ENCODE measurements at places on chromosomes 2 and 18.

GRCh38 chr2:214624166-214624760 is 185.2 kb downstream of the BARD1 start:
- no peak for DNase-seq

DNA sequence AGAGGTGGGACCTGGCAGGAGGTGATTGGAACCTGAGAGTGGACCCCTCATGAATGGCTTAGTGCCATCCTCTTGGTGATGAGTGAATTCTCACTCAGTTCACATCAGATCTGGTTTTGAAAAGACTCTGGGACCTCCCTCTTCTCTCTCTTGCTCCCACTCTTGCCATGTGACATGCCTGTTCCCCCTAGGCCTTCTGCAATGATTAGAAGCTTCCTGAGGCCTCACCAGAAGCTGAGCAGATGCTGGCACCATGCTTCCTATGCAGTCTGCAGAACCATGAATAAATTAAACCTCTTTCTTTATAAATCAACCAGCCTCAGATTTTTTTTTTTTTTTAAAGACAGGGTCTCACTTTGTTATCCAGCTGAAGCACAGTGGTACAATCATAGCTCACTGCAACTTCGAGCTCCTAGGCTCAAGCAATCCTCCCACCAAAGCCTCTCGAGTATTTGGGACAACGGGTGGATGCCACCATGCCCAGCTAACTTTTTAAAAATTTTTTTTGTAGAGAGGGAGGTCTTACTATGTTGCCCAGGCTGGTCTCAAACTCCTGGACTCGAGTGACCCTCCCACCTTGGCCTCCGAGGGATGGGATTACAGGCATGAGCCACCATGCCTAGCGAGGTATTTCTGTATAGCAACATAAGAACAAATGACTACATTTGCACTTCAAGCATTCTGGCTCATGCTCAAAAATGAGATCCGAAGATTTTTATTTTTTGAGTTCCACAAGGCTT is 2.0 kb upstream of the ZFAND2B start:
- DNase-seq: no peak

DNA sequence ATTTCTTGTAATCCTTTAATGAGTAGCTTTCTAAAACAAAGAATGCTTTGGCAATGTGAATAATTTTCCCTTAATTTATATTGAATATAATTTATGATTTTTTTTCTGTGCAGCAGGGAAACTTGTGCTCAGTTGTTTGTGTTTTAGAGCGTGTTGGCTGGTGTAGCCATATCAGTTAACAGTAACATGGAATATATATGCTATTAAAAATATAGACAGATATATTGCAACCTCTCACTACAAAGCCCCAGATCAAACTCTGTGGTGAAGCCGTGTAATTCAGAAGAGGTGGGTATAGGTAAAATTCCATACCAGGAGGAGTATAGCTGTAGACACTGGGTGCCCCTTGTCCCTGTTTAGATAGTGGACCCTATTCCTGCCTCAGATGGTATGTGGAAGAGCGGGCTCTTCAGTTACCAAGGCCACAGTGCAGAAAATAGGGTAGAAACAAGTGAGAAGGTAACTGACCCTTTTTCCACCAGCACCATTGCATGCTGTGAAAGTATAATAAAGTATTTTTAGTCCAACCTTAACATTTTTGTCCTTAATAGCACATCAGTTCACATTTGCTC is 18.1 kb upstream of the RASGRP3 start:
- no peak for DNase-seq

DNA sequence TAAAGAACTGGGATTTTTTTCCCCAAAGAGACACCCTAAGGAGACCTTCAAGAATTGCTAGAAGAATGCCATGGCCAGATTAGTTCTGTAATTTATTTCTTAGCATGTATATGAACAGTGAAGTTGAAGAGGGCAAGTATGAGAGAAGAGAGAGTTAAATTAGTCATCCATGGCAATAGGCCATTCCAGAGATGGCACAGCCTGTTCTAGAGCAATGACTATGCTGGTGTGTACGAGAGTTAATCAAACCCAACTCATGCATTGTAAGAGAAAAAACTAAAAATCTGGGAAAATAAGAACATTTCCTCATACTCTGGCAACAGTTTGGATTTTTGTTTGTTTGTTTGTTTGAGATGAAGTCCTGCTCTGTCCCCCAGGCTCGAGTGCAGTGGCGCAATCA is 112.1 kb upstream of the PIK3C3 start:
- DNase-seq: no peak

- DNase-seq: no peak
Observed at GRCh38 chr2:237873897-237874551, 14.6 kb downstream of the RAMP1 start.

DNA sequence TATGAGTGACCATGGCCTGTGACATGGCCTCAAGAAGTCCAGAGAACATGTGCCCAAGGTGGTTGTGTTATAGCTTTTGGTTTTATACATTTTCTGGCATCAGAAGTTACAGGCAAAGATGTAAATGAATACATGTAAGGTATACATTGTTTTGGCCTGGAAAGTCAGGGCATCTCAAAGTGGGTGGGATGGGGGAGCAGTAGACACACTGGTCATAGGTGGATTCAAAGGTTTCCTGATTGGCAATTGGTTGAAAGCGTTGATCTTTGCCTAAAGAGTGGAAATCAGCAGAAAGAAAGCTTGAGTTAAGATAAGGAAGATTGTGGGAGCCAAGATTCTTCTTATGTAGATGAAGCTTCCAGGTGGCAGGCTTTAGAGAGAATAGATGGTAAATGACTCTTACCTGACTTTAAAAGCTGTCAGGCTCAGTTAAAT is 62.1 kb upstream of the DYNAP start:
- DNase-seq: no peak
